ENCODE measurements at places on chromosomes 6 and 20.

- DNase-seq: no peak
Measured at GRCh38 chr6:42374018-42374669, 77.6 kb downstream of the TRERF1 start.

DNA sequence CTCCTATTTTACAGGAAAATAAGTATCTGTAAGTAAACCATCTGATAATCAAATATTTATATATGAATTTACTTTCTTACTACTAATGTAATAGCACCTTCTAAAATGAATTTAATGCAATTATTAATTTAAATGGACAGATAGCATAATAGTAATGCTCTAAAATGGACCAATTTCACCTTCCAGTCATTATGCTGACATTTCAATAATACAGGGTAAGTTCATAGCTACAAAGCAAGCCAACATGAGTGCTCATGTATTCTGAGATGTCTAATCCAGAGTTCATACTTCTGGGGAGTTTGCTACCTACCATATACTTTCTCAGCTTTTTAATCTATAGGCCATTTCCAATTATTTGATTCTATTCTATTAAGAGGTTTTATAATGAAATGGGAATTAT lies 11.6 kb downstream of the ENPP5 start:
- DNase-seq: no peak

- no peak for DNase-seq
Measured at GRCh38 chr6:113121571-113121970, 735.6 kb upstream of the MARCKS start.

- no peak for DNase-seq
Measured at GRCh38 chr6:25392372-25392771, 113.2 kb downstream of the CARMIL1 start.

- no peak for DNase-seq
Measured at GRCh38 chr20:22449188-22449973, 135.0 kb downstream of the FOXA2 start.

GRCh38 chr20:46605978-46606816 lies 45.1 kb downstream of the SLC13A3 start:
- DNase-seq: no peak

GRCh38 chr20:11607047-11607446 lies 310.6 kb upstream of the BTBD3 start:
- no peak for DNase-seq

- no peak for DNase-seq
Measured at GRCh38 chr6:139313784-139314545, 22.2 kb upstream of the TXLNB start.

DNA sequence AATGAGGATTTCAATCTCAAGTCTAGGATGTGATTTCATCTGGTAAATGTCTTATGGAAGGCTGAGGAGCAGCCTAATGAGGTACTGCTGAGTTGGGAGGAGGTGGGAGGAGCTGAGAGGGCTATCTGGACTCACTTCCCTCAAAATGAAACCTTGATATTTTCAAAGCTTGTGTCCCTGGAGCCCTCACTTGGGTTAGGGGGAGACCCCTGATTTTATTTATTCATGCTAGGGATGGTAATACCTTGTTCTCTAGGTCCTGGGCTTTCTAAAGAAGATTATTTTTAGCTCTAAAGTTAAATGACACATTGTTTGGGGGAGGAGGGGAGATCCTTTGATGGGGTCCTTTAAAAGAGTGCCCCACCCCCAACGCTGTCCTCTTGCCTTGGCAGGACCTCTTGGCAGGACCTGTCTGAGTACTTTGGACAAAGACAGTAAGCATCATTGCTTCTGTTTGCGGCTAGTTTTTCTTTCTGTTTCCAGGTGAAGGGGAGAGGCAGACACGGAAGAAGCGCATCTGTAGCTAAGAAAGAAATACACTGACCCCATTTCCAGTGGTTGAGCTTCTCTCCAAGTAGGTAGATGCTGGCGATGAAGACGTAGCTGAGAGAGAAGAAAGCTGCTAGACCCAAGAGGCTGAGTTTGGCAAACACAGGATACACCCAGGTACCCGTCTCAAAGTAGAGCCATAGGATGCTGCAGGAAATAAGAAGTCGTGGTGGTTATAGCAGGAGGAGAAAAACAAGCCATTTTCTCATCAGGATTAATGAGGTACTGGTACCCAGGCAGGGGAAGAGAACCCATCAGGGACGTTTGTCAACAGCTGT lies 55.6 kb downstream of the ADTRP start:
- DNase-seq: no peak

DNA sequence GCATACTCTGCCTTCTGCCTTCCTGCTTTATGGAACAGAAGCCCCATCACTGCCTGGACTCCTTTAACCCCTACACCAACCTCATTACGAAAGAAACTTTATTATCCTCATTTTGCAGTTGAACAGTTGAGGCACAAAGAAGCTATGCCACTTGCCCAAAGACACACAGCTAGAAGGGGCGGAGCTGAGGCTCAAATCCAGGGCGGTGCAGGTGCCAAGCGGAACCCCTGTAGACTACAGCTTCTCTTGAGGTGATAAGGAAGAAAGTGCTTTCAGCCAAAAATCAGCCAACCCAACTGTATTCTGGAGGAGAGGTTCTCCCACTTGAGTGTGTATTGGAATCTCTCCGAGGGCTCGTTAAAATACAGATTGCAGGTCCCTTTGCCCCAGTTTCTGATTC lies 90.5 kb downstream of the PRND start:
- DNase-seq: no peak

DNA sequence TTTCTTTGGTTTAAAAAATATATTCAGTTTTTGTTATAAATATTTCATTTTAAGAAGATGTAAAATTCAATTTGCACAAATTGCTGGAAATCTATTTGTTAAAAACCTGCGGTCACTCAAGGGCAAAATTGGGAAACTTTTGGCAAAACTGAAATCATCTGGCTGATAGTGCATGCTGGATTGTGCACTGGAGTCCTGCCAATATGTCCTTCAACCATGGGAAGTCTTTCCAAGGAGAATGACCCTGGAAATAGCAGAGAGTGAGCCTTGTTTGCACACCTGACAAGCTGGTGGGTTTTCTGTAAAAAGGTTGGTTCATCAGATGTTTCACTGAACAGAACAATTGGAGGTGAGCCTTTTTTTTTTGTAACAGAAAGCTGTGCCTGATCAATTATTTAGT lies 413.5 kb downstream of the BTBD3 start:
- DNase-seq: no peak

DNA sequence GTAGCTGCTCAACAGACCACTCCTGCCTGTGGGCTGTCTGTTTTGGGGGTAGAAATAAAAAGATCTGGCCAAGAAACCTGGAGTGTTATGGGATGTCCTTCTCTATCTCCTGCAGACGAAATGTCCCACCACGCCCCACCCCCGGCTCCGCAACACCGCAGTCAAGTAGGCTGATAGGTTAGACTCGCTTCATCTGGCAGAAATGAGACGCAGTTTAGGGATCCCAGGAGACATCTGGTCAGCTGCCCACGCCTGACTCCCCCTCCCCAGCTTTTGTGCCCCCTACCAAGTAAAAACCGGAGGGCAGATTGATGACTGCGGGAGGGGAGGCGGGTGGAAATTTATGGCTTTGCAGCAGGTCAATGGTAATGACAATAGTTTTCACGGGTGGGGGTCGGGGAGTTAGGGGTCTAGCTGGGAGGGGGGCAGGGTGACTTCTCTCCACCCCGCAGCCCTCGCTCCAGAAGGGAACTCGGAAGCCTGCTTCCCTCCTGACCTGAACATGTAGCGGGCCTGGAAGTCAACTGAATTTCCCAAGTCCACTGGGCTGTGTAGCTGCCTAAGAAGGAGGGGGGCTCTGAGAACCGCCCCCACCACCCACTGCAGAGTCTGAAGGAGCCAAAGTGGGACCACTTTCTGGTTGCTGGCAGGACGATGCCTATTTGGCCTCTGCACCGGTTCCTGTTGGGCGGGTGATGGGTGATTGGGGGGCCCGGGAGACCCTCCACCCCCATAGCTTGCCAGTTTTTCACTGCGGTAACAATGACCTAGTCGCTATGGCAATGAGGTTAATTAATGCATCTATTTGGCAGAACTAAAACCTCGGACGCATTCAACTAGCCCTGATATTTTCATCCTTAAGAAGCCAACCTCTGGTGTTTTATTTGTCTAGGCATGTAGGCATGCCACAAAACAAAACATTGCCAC lies 25.7 kb downstream of the PMEPA1 start:
- DNase-seq: no peak

DNA sequence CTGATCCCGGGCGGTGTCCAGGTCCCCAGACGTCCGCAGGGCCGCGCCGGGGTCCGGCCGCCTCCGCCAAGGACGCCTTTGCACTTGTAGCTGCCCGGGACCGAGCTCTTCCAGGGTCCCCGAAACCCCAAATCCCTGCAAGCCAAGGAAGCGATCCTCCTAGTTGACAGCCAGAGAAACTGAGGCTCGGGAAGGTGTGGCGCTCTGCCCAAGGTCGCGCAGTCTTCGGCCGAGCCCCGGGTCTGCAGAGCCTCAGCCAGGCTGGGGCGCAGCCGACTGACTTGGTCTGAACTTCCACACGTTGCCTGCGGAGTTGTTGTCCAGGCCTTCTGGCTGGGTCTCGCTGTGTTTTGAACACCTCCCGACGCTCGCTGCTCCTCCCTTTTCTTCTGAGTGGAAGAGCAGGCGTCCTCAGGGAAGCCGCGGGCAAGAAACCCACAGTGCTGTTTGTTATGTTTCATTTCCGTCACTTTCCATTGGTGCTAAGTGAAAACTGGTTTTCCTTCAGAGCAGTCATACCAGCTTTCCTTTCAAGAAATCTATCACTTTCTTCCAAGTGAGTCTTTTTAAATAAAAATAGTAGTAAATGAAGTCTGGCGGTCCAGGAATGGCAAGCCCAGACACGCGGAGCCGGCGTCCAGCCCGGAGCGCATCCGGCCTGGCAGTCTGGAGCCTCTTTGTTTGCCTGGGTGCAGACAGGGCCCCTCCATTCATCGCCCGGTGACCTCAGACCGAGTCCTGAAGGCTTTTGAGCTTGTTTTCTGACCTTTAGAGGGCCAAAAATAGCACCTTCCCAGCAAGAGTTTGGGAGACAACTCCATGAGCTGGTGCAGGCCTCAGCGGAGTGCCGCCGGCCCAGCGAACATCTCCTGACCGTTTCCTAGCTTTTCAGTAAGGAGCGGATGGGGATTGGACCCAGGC lies 698 bp downstream of the FAM210B start:
- no peak for DNase-seq

GRCh38 chr6:150672800-150673199 lies 73.1 kb downstream of the PLEKHG1 start:
- no peak for DNase-seq

GRCh38 chr6:49457771-49458170 lies 5.3 kb downstream of the MMUT start:
- DNase-seq: no peak

DNA sequence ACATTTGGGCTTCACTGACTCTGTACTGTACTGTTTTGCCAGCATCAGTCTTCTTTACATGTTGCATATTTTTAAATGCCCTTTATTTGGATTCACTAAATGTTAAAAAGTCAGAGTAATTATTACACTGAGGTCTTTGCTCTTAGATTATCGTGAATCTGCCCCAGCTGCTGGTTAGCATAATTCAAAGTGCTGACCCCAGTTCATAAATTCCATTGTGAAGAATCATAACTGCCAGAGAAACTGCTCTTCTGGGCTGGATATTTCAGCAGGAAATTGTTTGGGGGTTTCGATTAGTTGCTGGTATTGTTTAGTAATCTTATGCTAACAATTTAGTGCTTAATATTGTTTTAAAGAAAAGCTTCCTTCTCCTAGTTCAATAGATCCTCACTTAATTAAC lies 682.1 kb upstream of the MAP3K7 start:
- DNase-seq: no peak

DNA sequence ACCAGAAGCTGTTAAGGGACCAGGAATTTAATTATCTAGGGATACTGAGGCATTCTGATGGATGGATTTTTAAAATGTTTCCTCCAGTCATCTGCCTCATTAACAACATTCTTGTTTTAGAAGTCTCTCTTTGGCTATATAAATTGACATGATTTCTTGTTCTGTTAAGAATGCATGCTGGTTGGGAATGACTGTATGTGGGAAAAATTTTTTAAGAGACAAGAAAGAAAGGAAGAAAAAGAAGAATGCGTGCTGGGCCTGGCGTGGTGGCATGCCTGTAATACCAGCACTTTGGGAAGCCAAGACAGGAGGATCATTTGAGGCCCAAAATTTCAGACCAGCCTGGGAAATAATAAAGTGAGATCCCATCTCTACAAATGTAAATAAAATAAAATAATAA lies 203.6 kb downstream of the GJA1 start:
- no peak for DNase-seq

DNA sequence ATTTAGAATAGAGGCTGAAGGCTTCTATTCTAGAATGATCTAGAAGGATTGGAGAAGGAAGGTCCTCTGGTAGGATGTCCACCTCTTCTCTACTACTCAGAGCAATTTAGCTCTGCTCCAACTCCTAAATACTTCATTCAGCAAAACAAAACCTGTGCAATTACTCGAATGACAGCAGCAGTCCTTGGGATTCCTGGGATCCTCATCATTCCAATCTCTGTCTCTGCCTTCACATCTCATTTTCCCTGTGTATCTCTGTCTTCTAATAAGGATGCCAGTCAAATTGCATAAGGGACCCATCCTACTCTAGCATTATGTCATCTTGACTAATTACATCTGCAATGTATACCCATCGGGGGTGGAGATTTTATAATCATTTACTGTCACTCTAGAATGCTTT lies 5.5 kb upstream of the AIG1 start:
- DNase-seq: no peak

DNA sequence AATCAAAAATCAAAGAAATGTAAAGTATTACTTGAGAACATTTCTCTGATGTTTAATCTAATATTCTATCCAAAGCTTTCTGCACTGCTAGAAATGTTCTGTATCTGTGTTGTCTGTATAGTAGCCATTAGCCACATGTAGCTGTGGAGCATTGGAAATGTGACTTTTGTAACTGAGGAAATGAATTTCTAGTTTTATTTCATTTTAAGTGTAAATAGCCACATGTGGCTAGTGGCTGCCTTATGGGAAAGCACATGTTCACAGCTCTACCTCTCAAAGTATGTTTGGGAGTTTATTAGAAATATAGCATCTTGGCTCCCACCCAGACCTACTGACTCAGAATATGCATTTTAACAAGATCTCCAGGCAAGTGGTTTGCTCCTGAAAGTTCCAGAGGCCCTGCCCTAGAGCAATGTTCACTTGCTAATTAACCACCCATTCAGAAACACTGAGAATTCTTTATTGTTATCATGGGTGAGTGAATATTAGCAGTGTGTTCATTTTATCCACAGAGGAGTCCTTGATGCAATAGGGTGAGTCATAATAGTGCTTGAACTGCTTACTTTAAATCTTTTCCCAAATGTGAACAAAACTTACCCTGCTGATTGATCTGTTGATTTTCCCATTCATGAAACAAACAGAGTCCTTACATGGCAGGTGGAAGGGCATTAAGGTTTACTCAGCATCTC lies 282.7 kb downstream of the PLCB1 start:
- no peak for DNase-seq
